Left lung (tissue), 14 donors: ENCODE measurements at places on chromosomes 1 and 21.

GRCh38 chr1:225979421-225979820 is 19.7 kb downstream of the SDE2 start:
- DNase-seq: no peak

DNA sequence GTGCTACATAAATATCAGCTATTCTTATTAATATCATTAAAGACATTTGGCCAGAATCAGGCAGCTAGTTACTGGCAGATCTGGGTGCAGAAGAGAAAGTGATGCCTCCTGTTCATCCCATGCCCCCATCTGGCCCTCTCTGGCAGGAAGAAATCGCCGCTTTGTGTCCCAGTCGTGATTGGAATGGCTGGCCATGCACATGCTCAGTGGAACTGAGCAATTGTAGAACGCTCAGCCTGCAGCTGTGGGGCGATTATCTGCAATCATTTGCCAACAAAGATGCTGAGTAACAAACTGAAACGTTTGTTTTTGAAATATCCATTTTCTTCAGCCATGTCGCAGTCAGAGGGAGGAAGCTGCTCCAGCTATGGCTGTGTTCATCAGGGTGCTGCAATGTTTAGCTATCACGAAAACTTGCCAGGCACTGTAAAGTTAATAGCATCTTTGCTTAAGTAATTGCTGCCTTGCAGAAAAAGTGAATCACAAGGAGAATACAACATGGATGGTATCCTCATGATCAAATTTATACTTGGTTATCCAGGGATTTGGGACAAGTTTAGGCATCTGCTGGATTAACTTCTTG is 36.5 kb downstream of the NGF start:
- no peak for DNase-seq

- no peak for DNase-seq
These were observed 139.4 kb downstream of the RUNX1 start for GRCh38 chr21:34909492-34910292.

GRCh38 chr1:170664828-170665612 is 1.1 kb downstream of the PRRX1 start:
- DNase-seq: no peak

DNA sequence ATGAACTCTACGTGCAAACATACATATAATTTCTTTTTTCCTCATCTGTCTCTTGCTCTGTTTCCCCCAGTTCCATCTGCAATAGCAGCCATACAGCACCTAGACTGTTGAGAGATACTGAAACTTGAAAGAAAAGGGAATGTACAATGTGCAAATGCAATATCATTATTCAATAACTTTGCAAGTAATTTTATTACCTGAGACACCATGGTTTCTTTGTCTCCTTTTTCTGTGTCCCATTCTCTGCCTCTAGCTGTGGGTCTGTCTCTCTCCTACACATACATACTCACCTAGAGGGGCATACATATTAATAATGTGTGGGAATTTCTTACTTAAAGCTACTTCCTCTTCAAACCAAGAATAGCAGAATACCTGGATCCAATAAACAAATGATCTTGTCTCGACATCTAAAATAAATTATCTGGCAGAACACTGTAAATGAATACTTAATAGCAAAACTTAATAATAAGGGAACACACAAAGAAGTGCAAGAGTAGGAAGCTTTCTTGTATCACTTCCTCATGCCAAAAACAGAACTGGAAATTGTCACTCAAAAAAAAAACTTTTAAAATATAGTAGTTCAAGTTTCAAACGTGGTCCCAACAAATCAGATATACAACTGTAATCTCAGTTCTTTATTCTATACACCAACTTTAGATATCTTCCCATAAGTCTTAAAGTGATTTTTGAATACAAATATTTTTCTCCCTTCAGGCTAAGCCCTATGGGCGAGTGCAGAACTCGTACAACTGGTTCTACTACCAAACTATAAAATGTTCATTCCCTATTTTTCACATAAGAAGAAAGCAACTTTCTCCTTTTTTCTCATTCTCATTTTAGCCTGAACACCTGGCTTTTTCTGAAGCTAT is 194.6 kb downstream of the NRIP1 start:
- DNase-seq: no peak

GRCh38 chr1:106292130-106292529 is 764.3 kb upstream of the PRMT6 start:
- no peak for DNase-seq
